Lung (tissue), 17 donors: ENCODE measurements at places on chromosomes 4 and X. TPM values are rescaled to one million over a fixed set of nuclear protein-coding genes. Genes with fewer than 3 reads are reported as not detected.

- no peaks in the 10 kb centered on the region for H3K36me3 ChIP-seq
- H3K4me3 ChIP-seq, result peak overlapping the region; percentile 70
- peak overlapping the region; percentile 61 for H3K27ac ChIP-seq
- H3K27me3 ChIP-seq, result peaks cover 3% of the 10 kb centered on the region
- peaks cover 5% of the 10 kb centered on the region for H3K4me1 ChIP-seq
- DNase-seq, result peak; percentile 75
Observed at GRCh38 chr4:24473309-24473721, 111.0 kb downstream of the DHX15 start.

- peak; percentile 90 for DNase-seq
- H3K4me3 ChIP-seq, result no peak overlapping the region
- H3K4me1 ChIP-seq, result peaks cover 22% of the 10 kb centered on the region
- H3K27me3 ChIP-seq, result no peaks in the 10 kb centered on the region
Observed at GRCh38 chr4:57080781-57081650, 29.2 kb downstream of the IGFBP7 start.

DNA sequence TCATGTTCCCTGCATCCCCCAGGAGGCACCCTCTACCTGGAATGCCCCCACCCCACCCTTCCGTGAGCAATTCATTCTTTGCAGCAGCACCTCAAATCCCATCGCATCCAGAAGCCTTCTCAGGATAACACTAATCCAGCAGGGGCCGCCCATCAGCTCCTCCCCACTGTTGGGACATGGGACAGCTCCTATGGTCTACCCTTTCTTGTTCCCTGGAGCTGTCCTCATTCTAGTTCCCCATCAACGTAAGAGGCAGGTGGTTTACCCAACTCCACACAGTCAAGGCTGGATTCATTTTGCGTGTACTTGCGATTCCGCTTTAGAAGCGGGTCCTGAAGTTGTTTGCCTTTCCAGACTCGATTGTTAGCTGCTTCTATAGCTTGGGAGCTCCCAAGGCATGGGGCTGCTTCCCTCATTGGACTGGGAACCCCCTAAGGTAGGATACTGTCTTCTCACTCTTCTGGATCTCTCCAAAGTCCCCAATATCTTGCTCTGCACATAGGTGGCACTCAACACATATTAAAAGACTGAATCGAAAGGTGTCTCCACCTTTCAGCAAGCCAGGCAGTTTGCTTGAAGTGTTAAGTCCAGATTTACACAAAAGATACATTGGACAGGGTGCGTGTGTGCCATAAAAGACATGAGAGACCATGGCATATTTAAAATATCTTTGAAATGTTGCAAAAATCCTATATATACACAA lies 942 bp upstream of the APLN start:
- H3K27ac ChIP-seq, result no peak overlapping the region
- no peaks in the 10 kb centered on the region for H3K36me3 ChIP-seq
- no peak overlapping the region for H3K4me3 ChIP-seq
- H3K4me1 ChIP-seq, result no peaks in the 10 kb centered on the region
- DNase-seq, result peak; percentile 19
- no peaks in the 10 kb centered on the region for H3K27me3 ChIP-seq

GRCh38 chr4:69098470-69098869 lies 2.2 kb downstream of the UGT2B7 start:
- H3K27me3 ChIP-seq, result no peaks in the 10 kb centered on the region
- no peaks in the 10 kb centered on the region for H3K4me1 ChIP-seq
- no peak overlapping the region for H3K4me3 ChIP-seq
- peak; percentile 3 for DNase-seq
- no peaks in the 10 kb centered on the region for H3K36me3 ChIP-seq

DNA sequence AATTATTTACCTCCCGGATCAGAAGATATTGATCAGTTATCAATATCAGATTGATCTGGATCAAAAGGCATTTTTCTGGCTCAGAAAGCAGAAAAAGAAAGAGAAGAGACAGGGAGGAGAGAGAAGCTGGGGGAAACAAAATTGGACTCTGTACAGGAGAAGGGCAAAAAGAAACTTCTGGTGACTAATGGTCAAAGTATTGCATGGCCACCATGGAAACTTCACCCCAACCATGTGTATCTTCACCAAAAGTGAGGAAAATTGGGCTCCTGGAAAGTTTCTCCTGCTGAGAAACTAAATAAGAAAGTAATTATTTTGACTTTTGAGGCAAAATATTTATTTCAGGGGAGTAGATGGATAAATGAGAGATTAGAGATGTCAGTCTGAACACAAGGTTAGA lies 33.9 kb downstream of the RNF150 start:
- H3K27ac ChIP-seq, result no peak overlapping the region
- H3K4me1 ChIP-seq, result no peaks in the 10 kb centered on the region
- DNase-seq, result no peak
- H3K36me3 ChIP-seq, result no peaks in the 10 kb centered on the region

DNA sequence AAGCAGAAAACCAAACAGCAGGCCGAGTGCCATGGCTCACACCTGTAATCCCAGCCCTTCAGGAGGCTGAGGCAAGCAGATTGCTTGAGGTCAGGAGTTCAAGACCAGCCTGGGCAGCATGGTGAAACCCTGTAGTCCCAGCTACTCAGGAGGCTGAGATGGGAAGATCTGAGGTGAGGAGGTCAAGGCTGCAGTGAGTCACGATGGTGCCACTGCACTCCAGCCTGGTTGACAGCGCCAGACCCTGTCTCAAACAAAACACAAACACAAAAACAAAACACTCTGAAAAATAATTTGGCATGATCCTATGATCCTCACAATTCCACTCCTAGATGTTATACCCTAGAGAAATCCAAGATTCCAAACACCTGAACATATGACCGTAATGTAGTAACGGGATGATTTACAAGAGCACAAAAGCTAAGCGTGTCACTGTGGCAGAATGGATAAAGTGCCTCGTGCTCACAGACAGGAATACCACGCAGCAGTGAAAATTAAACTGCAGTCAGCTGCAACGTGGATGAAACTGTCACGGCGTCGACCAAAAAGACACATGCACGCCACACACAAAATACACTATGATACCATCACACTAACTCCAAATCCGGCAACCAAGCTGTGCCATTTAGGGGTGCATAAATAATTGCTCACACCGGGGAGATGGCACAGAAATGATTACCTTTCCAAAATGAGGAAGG lies 1.7 kb downstream of the NELFA start:
- H3K4me3 ChIP-seq, result peak overlapping the region; percentile 24
- H3K27ac ChIP-seq, result no peak overlapping the region
- peaks cover 15% of the 10 kb centered on the region for H3K4me1 ChIP-seq

DNA sequence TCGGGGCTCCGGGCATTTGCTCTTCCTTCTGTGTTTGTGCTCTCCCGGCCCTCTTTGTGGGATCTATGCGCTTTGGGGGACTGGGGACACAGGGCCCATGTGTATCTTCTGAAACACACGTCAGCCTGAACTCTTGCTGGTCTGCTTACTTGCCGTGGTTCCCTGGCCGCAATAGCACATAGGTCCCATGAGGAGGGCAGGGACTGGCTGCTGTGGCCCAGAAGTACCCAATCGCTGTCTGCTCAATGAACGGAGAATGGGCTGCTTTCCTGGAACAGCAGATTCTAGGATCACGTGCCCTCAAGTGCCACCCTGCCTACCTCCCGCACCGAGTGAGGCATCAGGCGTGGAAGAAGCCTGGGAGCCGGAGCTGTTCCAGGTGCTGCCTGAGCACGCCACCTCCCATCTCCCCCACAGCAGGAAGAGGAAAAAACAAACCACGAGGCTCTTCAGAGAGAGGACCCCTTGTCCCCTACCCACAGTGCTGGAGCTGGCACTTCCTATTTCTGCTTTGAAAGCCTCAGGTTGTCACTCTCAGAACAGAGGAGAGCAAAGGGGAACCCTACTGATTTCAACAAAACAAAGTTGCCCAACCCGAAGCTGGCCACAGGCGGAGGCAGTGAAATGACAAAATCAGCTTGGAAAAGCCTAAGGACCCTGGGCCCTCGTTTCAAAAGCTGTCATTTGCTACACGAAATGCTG lies 3.8 kb downstream of the G6PD start:
- H3K4me3 ChIP-seq, result no peak overlapping the region
- H3K27me3 ChIP-seq, result no peaks in the 10 kb centered on the region
- no peaks in the 10 kb centered on the region for H3K36me3 ChIP-seq
- no peak for DNase-seq
- peaks cover 4% of the 10 kb centered on the region for H3K4me1 ChIP-seq
- peak overlapping the region; percentile 89 for H3K27ac ChIP-seq

- peaks cover 36% of the 10 kb centered on the region for H3K27me3 ChIP-seq
Observed at GRCh38 chrX:100584611-100585010, at the start of gene TNMD. Gene TNMD (plus strand): TSS chrX:100584936. CDS start chrX:100585019, 83 bp downstream.

Gene CSAG1
- not detected for total RNA-seq

Gene KLF8
- 33.1 TPM for total RNA-seq
